ENCODE measurements at places on chromosomes 7 and 10.

DNA sequence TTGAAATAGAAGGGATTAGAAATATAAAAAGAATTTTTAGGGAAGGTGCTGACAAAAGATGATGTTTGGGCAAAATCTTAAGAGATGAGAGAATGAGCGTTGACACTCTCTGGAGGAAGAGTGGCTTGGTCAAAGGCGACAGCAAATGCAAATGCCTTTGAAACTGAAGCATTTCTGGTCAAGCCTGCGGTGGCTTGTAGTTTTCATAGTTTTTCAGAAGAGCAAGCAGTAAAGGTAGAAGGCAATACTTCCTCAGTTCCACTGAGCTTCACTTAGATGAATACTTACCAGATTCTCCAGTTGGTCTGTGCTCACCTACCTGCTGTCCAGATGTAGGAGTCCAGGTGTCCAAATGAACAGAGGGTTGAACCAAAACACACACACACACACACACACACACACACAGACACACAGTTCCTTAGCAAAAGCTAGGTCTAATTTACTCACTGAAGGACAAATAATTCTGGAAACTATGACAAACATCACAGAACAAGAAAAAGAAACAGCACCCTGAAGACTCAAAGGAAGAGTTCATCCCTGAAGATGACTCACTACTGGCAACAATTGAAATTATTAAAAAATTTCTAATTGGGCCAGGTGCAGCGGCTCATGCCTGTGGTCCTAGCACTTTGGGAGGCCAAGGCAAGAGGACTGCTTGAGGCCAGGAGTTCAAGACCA, 12.1 kb upstream of the STK17A start:
- no peaks in the 10 kb centered on the region for H3K36me3 ChIP-seq
- DNase-seq: no peak
- peaks cover 15% of the 10 kb centered on the region for H3K4me1 ChIP-seq
- peaks cover 8% of the 10 kb centered on the region for H3K27me3 ChIP-seq
- no peak overlapping the region for H3K4me3 ChIP-seq

- no peaks in the 10 kb centered on the region for H3K4me1 ChIP-seq
- no peak overlapping the region for H3K4me3 ChIP-seq
- DNase-seq: no peak
- no peaks in the 10 kb centered on the region for H3K36me3 ChIP-seq
- no peak overlapping the region for H3K27ac ChIP-seq
These were observed 179 bp downstream of the PDE1C start for GRCh38 chr7:32070051-32070405.

- H3K27ac ChIP-seq: no peak overlapping the region
- no peaks in the 10 kb centered on the region for H3K27me3 ChIP-seq
- H3K4me3 ChIP-seq: no peak overlapping the region
- DNase-seq: no peak
These were observed 25.4 kb downstream of the RBM33 start for GRCh38 chr7:155669717-155670505.

DNA sequence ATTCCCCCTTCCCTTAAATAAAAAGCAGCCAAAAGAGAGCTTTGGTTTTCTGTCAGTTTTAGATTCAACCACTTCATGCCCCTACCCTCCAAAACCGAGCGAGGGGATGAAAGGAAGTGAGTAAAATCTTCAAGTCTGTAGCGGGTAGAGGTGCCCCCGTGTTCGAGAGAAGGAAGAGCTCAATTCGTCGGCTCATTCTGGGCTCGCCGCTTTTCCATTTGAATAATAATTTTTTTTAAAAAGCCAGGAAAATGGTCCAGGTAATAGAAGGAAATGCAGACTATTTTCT, 436.2 kb upstream of the GALNT17 start:
- peak overlapping the region; percentile 62 for H3K27ac ChIP-seq
- peaks cover 16% of the 10 kb centered on the region for H3K4me1 ChIP-seq
- peak overlapping the region; percentile 82 for H3K4me3 ChIP-seq

GRCh38 chr7:11193131-11193867, 219.6 kb downstream of the PHF14 start:
- peaks cover 1% of the 10 kb centered on the region for H3K4me1 ChIP-seq
- no peak overlapping the region for H3K4me3 ChIP-seq
- DNase-seq: no peak
- peaks cover 12% of the 10 kb centered on the region for H3K27me3 ChIP-seq
- H3K27ac ChIP-seq: no peak overlapping the region

DNA sequence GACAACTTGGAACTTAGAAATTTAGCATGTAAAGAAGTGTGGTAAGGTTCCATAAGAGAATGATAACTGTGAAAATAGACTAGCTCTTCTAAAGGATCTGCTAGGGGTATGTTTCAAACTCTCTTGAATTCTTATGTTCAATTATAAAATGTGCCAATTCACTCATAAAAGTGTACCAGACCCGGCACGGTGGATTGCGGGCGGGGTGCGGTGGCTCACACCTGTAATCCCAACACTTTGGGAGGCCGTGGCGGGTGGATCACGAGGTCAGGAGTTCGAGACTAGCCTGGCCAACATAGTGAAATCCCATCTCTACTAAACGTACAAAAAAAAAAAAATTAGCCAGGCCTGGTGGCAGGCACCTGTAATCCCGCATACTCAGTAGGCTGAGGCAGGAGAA, 105.4 kb upstream of the CAV2 start:
- H3K4me1 ChIP-seq: no peaks in the 10 kb centered on the region
- peaks cover 4% of the 10 kb centered on the region for H3K27me3 ChIP-seq
- H3K4me3 ChIP-seq: no peak overlapping the region
- DNase-seq: no peak

GRCh38 chr7:83301416-83301815, 138.7 kb upstream of the PCLO start:
- H3K4me3 ChIP-seq: no peak overlapping the region
- H3K27me3 ChIP-seq: no peaks in the 10 kb centered on the region
- no peaks in the 10 kb centered on the region for H3K36me3 ChIP-seq

DNA sequence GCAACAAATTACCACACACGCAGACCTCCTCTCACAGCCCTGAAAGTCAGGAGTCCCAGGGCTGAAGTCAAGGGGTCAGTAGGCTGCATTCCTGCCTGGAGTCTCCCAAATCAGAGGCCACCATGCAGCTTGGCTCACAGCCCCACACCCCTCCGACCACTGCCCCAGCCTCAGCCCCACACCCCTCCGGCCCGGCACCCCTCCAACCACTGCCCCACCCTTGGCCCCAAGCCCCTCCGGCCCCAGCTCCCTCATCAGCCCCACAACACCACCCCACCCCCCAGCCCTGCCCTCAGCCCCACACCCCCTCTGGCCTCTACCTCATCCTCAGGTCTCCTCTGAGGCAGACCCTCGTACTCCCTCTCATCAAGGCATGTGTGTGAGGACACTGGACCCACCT, 85.7 kb downstream of the DIP2C start:
- DNase-seq: no peak
- H3K4me1 ChIP-seq: no peaks in the 10 kb centered on the region
- no peaks in the 10 kb centered on the region for H3K36me3 ChIP-seq
- no peaks in the 10 kb centered on the region for H3K27me3 ChIP-seq

GRCh38 chr7:139860090-139860775, 31.2 kb downstream of the TBXAS1 start:
- peaks cover 10% of the 10 kb centered on the region for H3K27me3 ChIP-seq
- no peak overlapping the region for H3K27ac ChIP-seq

DNA sequence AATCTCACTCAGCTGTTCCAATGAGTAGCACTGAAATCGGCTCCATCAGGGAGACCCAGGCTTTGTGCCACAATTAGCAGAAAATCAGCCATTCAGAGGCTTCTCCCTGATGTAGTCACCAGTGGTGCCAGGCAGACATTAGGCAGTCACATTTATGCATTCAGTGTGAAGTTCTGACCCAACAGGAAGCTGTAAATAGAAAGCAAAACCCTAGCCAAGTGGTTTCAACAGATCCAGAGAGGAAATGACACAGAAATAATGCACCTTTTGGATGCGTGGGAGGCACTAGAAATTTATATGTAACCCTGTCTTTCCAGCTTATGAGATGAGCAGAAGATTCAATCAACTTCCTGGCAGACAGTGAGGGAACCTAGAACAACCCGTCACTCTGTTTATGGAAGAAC, 186.4 kb downstream of the PDE1C start:
- H3K27ac ChIP-seq: no peak overlapping the region
- no peaks in the 10 kb centered on the region for H3K27me3 ChIP-seq
- H3K36me3 ChIP-seq: no peaks in the 10 kb centered on the region
- no peak overlapping the region for H3K4me3 ChIP-seq

GRCh38 chr7:141715794-141716689, 7.9 kb downstream of the WEE2 start:
- no peak for DNase-seq
- H3K36me3 ChIP-seq: no peaks in the 10 kb centered on the region
- no peak overlapping the region for H3K27ac ChIP-seq
- H3K27me3 ChIP-seq: no peaks in the 10 kb centered on the region

GRCh38 chr10:11794566-11794965, 28.6 kb upstream of the PROSER2 start:
- no peak for DNase-seq
- H3K4me1 ChIP-seq: no peaks in the 10 kb centered on the region
- H3K27me3 ChIP-seq: no peaks in the 10 kb centered on the region

GRCh38 chr7:108535744-108536143, 9.8 kb upstream of the PNPLA8 start:
- peaks cover 6% of the 10 kb centered on the region for H3K27me3 ChIP-seq
- no peak for DNase-seq
- no peaks in the 10 kb centered on the region for H3K36me3 ChIP-seq
- no peak overlapping the region for H3K27ac ChIP-seq

- DNase-seq: no peak
- no peak overlapping the region for H3K4me3 ChIP-seq
- H3K4me1 ChIP-seq: no peaks in the 10 kb centered on the region
- H3K27me3 ChIP-seq: no peaks in the 10 kb centered on the region
These were observed 45.4 kb upstream of the STOX1 start for GRCh38 chr10:68781613-68782574.

GRCh38 chr10:570628-571163, 118.8 kb downstream of the DIP2C start:
- H3K4me3 ChIP-seq: no peak overlapping the region
- no peaks in the 10 kb centered on the region for H3K36me3 ChIP-seq
- no peaks in the 10 kb centered on the region for H3K27me3 ChIP-seq
- no peak overlapping the region for H3K27ac ChIP-seq
- no peak for DNase-seq
- H3K4me1 ChIP-seq: no peaks in the 10 kb centered on the region

Measured in activated CD4-positive, alpha-beta T cell treated with anti-CD3 and anti-CD28 coated beads, Interleukin-2, amount 10 ng/mL, durations not matched to agents 7 days and 5 days (primary cell).